ENCODE measurements at places on chromosomes 1 and 21.
A peak's percentile ranks its signal among the peaks of the same experiment; 100 is the strongest.

GRCh38 chr1:205858141-205858961 lies 8.4 kb upstream of the PM20D1 start:
- no peaks in the 10 kb centered on the region for H3K27me3 ChIP-seq
- H3K4me1 ChIP-seq = peaks cover 5% of the 10 kb centered on the region

GRCh38 chr1:32538887-32539583 lies at the start of gene ZBTB8A:
Gene ZBTB8A (plus strand): TSS chr1:32539427. CDS start chr1:32592932, 53,505 bp downstream.
- H3K36me3 ChIP-seq = peaks cover 4% of the 10 kb centered on the region
- peak within 1 kb of the TSS; percentile 89 for H3K4me3 ChIP-seq
- peaks cover 9% of the 10 kb centered on the region for H3K4me1 ChIP-seq
- peaks cover 7% of the 10 kb centered on the region for H3K27me3 ChIP-seq
- DNase-seq = peak; percentile 17

DNA sequence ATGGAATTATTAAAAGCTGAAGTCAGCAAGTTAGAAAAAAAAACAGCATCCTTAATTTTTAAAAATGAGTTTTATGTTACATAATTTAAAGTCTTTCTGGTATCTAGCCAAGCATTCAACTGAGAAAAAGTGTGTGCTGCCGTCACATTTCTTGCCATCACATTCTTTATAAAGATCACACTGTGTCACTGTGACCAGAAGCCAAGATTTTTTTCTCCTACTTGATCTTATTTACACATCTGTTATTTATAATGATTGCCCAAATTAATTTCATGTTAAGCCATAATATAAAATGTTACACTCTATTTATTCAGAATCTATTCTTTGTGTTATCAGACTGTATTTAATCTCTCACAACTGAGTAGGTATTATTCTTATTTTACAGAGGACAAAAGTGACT lies 1603.7 kb downstream of the PLA2G4A start:
- no peak overlapping the region for H3K4me3 ChIP-seq
- H3K27ac ChIP-seq = no peak overlapping the region
- no peak for DNase-seq
- H3K4me1 ChIP-seq = no peaks in the 10 kb centered on the region
- H3K27me3 ChIP-seq = no peaks in the 10 kb centered on the region
- H3K36me3 ChIP-seq = no peaks in the 10 kb centered on the region

- no peak overlapping the region for H3K4me3 ChIP-seq
- no peak overlapping the region for H3K27ac ChIP-seq
- peaks cover 29% of the 10 kb centered on the region for H3K36me3 ChIP-seq
- no peaks in the 10 kb centered on the region for H3K27me3 ChIP-seq
- DNase-seq = no peak
- H3K4me1 ChIP-seq = peaks cover 21% of the 10 kb centered on the region
Observed at GRCh38 chr21:33817663-33818451, 97.7 kb downstream of the ATP5PO start.

GRCh38 chr1:58991305-58991704 lies 207.5 kb upstream of the JUN start:
- H3K36me3 ChIP-seq = no peaks in the 10 kb centered on the region
- H3K27me3 ChIP-seq = no peaks in the 10 kb centered on the region
- no peak overlapping the region for H3K27ac ChIP-seq
- DNase-seq = no peak

- H3K4me3 ChIP-seq = peak overlapping the region; percentile 35
- peaks cover 47% of the 10 kb centered on the region for H3K4me1 ChIP-seq
Observed at GRCh38 chr1:97202481-97203380, 481.1 kb downstream of the PTBP2 start.

DNA sequence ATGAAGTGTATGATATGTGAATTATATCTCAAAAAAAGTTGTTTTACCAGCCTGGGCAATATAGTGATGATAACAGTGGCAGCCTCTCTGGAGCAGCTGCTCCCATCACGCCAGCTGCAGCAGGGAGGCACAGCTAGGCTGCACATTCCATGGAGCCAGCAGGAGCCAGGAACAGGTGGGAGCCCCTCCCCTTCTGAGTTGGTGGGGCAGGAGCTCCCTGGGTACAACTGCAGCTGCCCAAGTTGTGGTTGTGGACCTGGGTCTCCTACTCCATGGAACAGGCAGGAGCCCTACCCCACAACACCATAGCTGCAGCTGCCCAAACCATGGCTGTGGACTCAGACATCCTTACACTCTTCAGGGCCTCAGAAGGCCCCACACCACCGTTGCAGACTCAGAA lies 21.7 kb upstream of the FNBP1L start:
- DNase-seq = no peak
- H3K27me3 ChIP-seq = no peaks in the 10 kb centered on the region
- no peak overlapping the region for H3K27ac ChIP-seq
- H3K4me1 ChIP-seq = peaks cover 6% of the 10 kb centered on the region
- no peak overlapping the region for H3K4me3 ChIP-seq

GRCh38 chr1:212487774-212488435 lies 55.2 kb downstream of the NENF start:
- DNase-seq = no peak
- H3K27me3 ChIP-seq = peaks cover 11% of the 10 kb centered on the region
- H3K4me1 ChIP-seq = peaks cover 45% of the 10 kb centered on the region
- H3K36me3 ChIP-seq = no peaks in the 10 kb centered on the region
- peak overlapping the region; percentile 96 for H3K27ac ChIP-seq

DNA sequence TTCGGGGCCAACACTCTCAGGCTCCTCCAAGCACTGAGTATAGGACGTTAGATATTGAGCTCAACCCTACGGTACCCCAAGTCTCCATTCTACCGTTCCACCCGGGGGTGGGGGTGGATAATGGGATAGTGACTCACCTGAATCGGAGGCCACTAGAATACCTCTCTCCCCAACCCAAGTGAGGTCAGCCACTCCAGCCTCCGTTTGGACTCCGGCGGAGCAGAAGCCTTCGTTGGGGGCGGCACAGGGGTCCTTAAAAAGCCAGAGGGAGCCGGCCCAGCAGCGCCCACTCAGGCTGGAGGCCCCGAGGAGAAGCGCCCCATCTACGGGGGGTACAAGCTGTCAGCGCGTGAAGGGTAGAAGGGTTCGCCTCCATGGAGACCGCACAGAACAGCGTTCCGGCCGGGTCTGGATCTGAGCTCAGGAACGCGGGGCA lies 556 bp downstream of the WDR77 start:
- H3K27me3 ChIP-seq = no peaks in the 10 kb centered on the region
- H3K27ac ChIP-seq = peak overlapping the region; percentile 99
- H3K4me1 ChIP-seq = peaks cover 43% of the 10 kb centered on the region
- H3K4me3 ChIP-seq = peak overlapping the region; percentile 97
- DNase-seq = no peak
- H3K36me3 ChIP-seq = peaks cover 25% of the 10 kb centered on the region

GRCh38 chr21:44441581-44442265 lies 13.6 kb upstream of the LRRC3 start:
- no peak for DNase-seq
- H3K27me3 ChIP-seq = no peaks in the 10 kb centered on the region
- H3K4me3 ChIP-seq = no peak overlapping the region
- no peaks in the 10 kb centered on the region for H3K36me3 ChIP-seq
- no peak overlapping the region for H3K27ac ChIP-seq

DNA sequence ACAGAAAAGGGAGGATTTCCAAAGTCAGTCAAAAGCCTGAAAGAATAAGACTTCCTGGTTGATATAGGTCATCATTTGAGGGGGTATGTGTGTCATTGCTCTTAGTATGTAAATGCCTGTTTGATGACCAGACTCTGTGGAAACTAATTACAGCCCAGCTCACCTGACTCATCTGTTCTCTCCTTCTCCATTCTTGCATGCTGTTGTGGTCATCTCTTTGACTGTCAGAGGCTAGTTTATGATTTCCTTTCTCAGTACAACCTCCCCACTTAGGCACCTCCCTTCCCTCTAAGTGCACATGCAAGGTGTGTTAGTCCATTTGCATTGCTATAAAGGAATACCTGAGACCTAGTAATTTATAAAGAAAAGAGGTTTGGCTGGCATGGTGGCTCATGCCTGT lies 2.4 kb upstream of the C1orf116 start:
- DNase-seq = no peak
- H3K27ac ChIP-seq = no peak overlapping the region
- H3K4me3 ChIP-seq = no peak overlapping the region
- H3K27me3 ChIP-seq = no peaks in the 10 kb centered on the region

GRCh38 chr1:14999441-14999840 lies 154.1 kb upstream of the TMEM51 start:
- no peak overlapping the region for H3K4me3 ChIP-seq
- no peak for DNase-seq
- H3K36me3 ChIP-seq = no peaks in the 10 kb centered on the region
- no peaks in the 10 kb centered on the region for H3K27me3 ChIP-seq
- peaks cover 1% of the 10 kb centered on the region for H3K4me1 ChIP-seq

GRCh38 chr1:6587261-6588005 lies 7.6 kb downstream of the ZBTB48 start:
- no peak overlapping the region for H3K4me3 ChIP-seq
- peaks cover 4% of the 10 kb centered on the region for H3K36me3 ChIP-seq
- H3K4me1 ChIP-seq = peaks cover 7% of the 10 kb centered on the region
- H3K27ac ChIP-seq = no peak overlapping the region

- no peak overlapping the region for H3K4me3 ChIP-seq
- no peaks in the 10 kb centered on the region for H3K36me3 ChIP-seq
Observed at GRCh38 chr1:101420406-101420805, 183.6 kb downstream of the S1PR1 start.

Measured in progenitor cell of endocrine pancreas (in vitro differentiated cells).